ENCODE measurements at places on chromosomes 3 and 15. TPM values are rescaled to one million over a fixed set of nuclear protein-coding genes. Genes with fewer than 3 reads are reported as not detected.
A peak's percentile ranks its signal among the peaks of the same experiment; 100 is the strongest.

- H3K27me3 ChIP-seq: no peaks in the 10 kb centered on the region
- H3K4me1 ChIP-seq: peaks cover 18% of the 10 kb centered on the region
- H3K36me3 ChIP-seq: peaks cover 6% of the 10 kb centered on the region
- no peak for DNase-seq
- H3K27ac ChIP-seq: no peak overlapping the region
Observed at GRCh38 chr3:65979162-65979561, 59.6 kb downstream of the MAGI1 start.

- no peak overlapping the region for H3K27ac ChIP-seq
- H3K36me3 ChIP-seq: no peaks in the 10 kb centered on the region
- peaks cover 7% of the 10 kb centered on the region for H3K4me1 ChIP-seq
- DNase-seq: no peak
Observed at GRCh38 chr3:129013491-129013891, 12.4 kb downstream of the EFCC1 start.

DNA sequence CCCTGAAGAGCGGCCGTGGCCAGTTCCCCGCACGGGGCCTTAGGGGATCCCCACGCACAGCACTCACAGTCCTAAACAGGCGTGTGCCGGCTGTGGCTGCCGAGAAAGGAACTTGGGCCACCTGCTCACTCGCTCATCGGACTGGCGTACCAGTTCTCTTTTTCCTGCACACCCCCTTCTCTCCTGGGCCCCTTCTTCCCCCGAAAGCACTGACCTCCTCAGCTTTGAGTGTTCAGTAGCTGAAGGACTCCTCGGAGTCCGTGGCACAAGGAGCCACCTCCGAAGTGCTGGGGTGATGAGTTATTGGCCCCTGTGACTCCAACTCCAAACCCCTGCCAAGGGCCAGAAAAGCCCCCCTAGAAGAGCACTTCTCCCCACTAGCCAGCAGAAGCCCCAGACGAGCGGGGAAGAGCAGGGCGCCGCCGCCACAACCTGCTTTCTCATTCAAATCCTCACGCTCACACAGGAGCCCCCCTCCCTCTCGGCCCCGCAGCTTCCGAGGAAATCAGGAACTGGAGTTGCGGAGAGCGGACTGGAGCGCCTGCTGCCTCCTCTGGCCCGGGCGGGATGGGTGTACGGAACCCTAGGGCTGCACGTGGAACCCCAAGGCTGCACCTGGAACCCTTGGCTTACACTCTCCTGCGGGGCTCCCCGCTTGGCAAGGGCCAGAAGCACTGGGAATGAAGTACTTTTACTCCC lies at the start of gene PLCH1:
Gene PLCH1, minus strand, starts transcription at position 446 of the 699 bp plus-strand sequence. CDS start 40,847 bp downstream, outside the sequence.
- peaks cover 59% of the 10 kb centered on the region for H3K4me1 ChIP-seq
- H3K4me3 ChIP-seq: peak within 1 kb of the TSS; percentile 98
- H3K27ac ChIP-seq: peak within 1 kb of the TSS; percentile 92
- peak; percentile 92 for DNase-seq
- no peaks in the 10 kb centered on the region for H3K27me3 ChIP-seq

GRCh38 chr15:65246026-65246714 lies 34.9 kb upstream of the CILP start:
- peaks cover 10% of the 10 kb centered on the region for H3K4me1 ChIP-seq
- H3K27ac ChIP-seq: peak overlapping the region; percentile 52
- H3K36me3 ChIP-seq: no peaks in the 10 kb centered on the region
- no peaks in the 10 kb centered on the region for H3K27me3 ChIP-seq

- no peaks in the 10 kb centered on the region for H3K36me3 ChIP-seq
- peaks cover 6% of the 10 kb centered on the region for H3K4me1 ChIP-seq
- no peak overlapping the region for H3K4me3 ChIP-seq
- peak; percentile 84 for DNase-seq
- no peaks in the 10 kb centered on the region for H3K27me3 ChIP-seq
Observed at GRCh38 chr3:13141991-13142412, 68.8 kb upstream of the IQSEC1 start.

GRCh38 chr3:197541756-197542539 lies 13.8 kb downstream of the BDH1 start:
- H3K4me3 ChIP-seq: peak overlapping the region; percentile 46
- H3K4me1 ChIP-seq: peaks cover 48% of the 10 kb centered on the region
- DNase-seq: peak; percentile 83
- H3K36me3 ChIP-seq: peaks cover 9% of the 10 kb centered on the region
- H3K27me3 ChIP-seq: no peaks in the 10 kb centered on the region

- DNase-seq: no peak
- H3K27ac ChIP-seq: no peak overlapping the region
- no peaks in the 10 kb centered on the region for H3K27me3 ChIP-seq
- no peak overlapping the region for H3K4me3 ChIP-seq
Observed at GRCh38 chr3:15436246-15436645, 8.8 kb downstream of the EAF1 start.

GRCh38 chr3:64908251-64908685 lies 220.5 kb upstream of the ADAMTS9 start:
- H3K36me3 ChIP-seq: peaks cover 9% of the 10 kb centered on the region
- DNase-seq: no peak
- H3K4me3 ChIP-seq: no peak overlapping the region
- H3K27ac ChIP-seq: no peak overlapping the region

DNA sequence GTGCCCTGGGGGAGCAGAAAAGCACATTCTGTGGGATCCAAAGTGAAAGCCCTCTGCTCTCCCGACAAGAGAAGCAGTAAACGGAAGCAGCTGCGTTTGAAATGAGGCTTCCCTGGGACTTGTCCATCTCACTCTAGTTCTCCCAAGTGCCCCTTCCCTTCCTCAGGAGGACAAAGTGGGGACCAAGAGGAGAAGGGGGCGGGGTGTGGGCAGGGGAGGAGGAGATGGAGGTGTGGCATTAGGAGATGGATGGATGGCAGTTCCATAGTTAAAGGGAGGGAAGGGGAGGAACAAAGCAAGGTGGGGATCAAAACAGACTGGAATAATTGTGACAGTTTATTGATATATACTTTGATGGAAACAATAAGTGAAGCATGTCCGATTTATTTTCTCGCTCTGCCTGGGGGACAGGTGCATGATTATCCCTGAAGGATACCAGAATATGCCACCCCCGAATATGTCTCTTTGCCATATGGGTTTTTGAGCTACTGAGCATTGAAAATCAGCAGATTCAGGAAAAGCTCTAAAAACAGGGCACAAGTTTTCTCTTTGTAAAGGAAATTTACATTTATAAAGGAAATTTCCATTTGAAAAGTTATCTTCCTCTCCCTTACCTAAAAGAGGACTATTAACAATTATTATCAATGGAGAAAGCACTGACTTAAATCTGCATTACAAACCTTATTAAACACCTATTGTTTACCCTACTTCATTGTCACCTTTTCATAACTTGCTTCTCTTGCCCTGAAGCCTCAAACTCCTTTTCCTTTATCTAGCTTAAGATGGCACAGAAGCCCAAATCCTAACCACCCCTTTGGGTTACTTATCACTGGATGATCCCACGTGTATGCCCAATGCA lies 58.9 kb upstream of the DAZL start:
- H3K27ac ChIP-seq: peak overlapping the region; percentile 96
- peaks cover 44% of the 10 kb centered on the region for H3K36me3 ChIP-seq
- 0 out of 2 replicates have a peak overlapping the region, but pooled peaks have one; percentile 1 for H3K4me3 ChIP-seq
- peak; percentile 54 for DNase-seq

DNA sequence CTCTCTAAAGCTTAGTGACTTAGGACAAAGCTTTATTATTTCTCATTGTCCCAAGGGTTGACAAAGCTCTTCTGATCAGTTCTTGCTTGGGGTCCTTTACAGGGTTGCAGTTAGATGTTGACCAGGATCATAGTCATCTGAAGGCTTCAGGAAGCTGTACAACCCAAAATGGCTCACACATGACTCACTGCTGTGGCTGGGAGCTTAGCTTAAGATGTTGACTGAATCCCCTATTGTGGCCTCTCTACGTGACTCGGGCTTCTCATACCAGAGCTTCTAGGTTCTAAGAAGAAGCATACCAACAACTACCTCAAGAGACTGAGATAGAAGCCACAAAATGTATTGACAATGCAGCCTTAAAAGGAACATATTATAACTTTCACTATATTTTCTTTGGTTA lies 569.6 kb upstream of the ROBO2 start:
- no peak for DNase-seq
- H3K27ac ChIP-seq: no peak overlapping the region
- H3K36me3 ChIP-seq: no peaks in the 10 kb centered on the region
- H3K4me3 ChIP-seq: no peak overlapping the region
- H3K4me1 ChIP-seq: no peaks in the 10 kb centered on the region

- H3K27ac ChIP-seq: no peak overlapping the region
- DNase-seq: no peak
- H3K4me3 ChIP-seq: no peak overlapping the region
- H3K4me1 ChIP-seq: no peaks in the 10 kb centered on the region
- H3K27me3 ChIP-seq: no peaks in the 10 kb centered on the region
Observed at GRCh38 chr3:165464736-165465135, 268.6 kb upstream of the SLITRK3 start.

DNA sequence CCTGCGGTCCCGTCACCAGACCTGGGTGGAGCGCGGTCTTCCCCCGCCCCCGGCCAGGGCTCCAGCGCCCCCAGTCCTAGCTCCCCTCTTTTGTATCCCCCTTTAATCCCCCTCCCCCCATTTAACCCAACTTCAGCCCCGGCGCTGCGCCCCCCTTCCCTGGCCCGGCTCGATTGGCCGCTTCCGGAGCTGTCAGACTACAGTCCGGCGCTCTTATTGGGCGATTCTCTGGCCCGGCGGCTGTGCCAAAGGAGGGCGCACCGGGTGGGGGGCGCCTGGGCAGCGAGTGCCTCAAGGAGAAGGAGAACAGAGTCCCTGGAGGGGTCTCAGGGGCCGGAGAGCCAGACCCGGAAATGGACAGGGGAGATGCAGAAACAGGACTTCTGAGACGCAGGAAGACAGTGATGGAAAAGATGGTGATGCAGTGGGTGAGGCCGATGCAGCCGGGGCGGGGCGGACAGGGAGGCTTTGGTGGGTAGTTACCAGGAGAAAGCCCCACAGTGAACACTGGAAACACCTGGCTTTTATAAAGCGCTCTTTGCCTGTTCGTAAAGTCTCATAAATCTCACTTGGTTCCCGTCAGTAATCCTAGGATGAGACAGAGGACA lies 1.2 kb upstream of the ADCY5 start:
- H3K4me1 ChIP-seq: peaks cover 13% of the 10 kb centered on the region
- no peaks in the 10 kb centered on the region for H3K36me3 ChIP-seq
- no peak overlapping the region for H3K27ac ChIP-seq

GRCh38 chr3:195762611-195763010 lies 41.8 kb downstream of the MUC20 start:
- H3K36me3 ChIP-seq: no peaks in the 10 kb centered on the region
- H3K27ac ChIP-seq: no peak overlapping the region
- H3K27me3 ChIP-seq: no peaks in the 10 kb centered on the region

DNA sequence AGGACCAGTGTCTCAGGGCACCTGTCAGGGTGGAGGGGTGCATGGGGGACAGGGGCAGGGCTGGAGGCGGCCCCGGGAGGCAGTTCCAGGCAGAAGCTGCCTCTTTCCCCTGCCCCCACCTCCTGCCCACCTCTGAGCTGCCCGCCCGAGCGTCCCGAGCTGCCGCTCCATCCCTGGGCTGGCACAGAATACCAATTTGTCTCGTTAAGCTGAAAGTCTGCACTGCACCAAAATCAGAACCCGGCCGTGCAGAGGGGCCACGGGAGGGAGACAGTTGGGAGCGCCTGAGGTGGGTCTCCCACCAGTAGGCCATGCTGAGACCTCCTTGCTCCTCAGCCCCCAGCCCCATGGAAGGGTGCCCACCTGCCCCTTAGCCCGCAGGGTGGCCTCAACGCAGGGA lies 1.3 kb upstream of the ATP2B2 start:
- no peaks in the 10 kb centered on the region for H3K36me3 ChIP-seq
- peaks cover 13% of the 10 kb centered on the region for H3K4me1 ChIP-seq
- peaks cover 7% of the 10 kb centered on the region for H3K27me3 ChIP-seq

DNA sequence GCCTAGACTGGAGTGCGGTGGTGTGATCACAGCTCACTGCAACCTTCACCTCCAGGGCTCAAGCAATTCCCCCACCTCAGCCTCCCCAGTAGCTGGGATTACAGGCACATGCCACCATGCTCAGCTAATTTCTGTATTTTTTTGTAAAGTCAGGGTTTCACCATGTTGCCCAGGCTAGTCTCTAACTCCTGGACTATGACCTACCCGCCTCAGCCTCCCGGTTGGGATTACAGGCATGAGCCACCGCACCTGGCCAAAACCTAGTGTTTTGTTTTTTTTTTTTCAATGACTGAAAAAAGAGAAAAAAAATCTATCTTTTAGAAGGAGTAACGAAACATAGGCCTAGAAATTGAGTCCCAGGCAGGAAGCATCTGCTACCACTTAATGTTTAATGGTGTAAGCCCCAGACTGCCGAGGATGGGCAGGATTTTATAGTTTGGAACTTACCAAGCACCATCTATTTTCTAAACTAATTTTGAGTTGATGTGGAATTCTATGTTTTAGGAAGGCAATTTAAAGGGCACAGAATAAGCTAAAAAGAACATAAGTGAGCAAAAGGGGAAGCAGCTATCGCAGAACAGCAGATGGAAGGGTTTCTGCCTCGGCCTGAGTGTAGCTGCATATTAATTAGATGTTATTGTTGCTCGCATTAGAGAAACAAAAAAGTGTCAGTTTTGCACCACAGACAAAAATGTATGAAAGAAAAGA lies 24.2 kb upstream of the CA12 start:
- no peaks in the 10 kb centered on the region for H3K36me3 ChIP-seq
- H3K4me1 ChIP-seq: peaks cover 9% of the 10 kb centered on the region

GRCh38 chr15:58677426-58677825 lies 72.1 kb downstream of the ADAM10 start:
- no peak overlapping the region for H3K27ac ChIP-seq
- no peaks in the 10 kb centered on the region for H3K36me3 ChIP-seq
- no peak overlapping the region for H3K4me3 ChIP-seq
- peaks cover 2% of the 10 kb centered on the region for H3K4me1 ChIP-seq

- H3K27ac ChIP-seq: no peak overlapping the region
- H3K4me1 ChIP-seq: peaks cover 27% of the 10 kb centered on the region
- no peak for DNase-seq
- H3K27me3 ChIP-seq: peaks cover 4% of the 10 kb centered on the region
Observed at GRCh38 chr3:127406309-127407025, 118.6 kb upstream of the PRR20G start.

GRCh38 chr3:156553705-156554356 lies 1.1 kb downstream of the SSR3 start:
- H3K4me3 ChIP-seq: peak overlapping the region; percentile 95
- peaks cover 42% of the 10 kb centered on the region for H3K36me3 ChIP-seq
- DNase-seq: no peak

GRCh38 chr3:171874879-171875278 lies 31.7 kb downstream of the TMEM212 start:
- H3K4me1 ChIP-seq: peaks cover 47% of the 10 kb centered on the region
- H3K27ac ChIP-seq: peak overlapping the region; percentile 81
- no peaks in the 10 kb centered on the region for H3K27me3 ChIP-seq
- DNase-seq: no peak
- no peak overlapping the region for H3K4me3 ChIP-seq
- H3K36me3 ChIP-seq: no peaks in the 10 kb centered on the region

GRCh38 chr3:106251160-106251892 lies 382.5 kb upstream of the CBLB start:
- no peak overlapping the region for H3K4me3 ChIP-seq
- peaks cover 7% of the 10 kb centered on the region for H3K4me1 ChIP-seq
- DNase-seq: no peak
- no peak overlapping the region for H3K27ac ChIP-seq

Gene GREM1
- 0.71 TPM for total RNA-seq

Gene CTXN2
- total RNA-seq: 0.07 TPM

Gene CX3CR1
- total RNA-seq: 0.37 TPM

Gene UROC1
- not detected for total RNA-seq

Gene CERS3
- total RNA-seq: 1.5 TPM

Gene TMEM158
- 18.5 TPM for total RNA-seq

Gene RTP1
- total RNA-seq: 5.6 TPM

Gene P4HTM
- total RNA-seq: 28.2 TPM

Gene ETV5
- 52.9 TPM for total RNA-seq
